NCI-H2171 (cell line): ENCODE measurements at places on chromosomes 2 and 18.

DNA sequence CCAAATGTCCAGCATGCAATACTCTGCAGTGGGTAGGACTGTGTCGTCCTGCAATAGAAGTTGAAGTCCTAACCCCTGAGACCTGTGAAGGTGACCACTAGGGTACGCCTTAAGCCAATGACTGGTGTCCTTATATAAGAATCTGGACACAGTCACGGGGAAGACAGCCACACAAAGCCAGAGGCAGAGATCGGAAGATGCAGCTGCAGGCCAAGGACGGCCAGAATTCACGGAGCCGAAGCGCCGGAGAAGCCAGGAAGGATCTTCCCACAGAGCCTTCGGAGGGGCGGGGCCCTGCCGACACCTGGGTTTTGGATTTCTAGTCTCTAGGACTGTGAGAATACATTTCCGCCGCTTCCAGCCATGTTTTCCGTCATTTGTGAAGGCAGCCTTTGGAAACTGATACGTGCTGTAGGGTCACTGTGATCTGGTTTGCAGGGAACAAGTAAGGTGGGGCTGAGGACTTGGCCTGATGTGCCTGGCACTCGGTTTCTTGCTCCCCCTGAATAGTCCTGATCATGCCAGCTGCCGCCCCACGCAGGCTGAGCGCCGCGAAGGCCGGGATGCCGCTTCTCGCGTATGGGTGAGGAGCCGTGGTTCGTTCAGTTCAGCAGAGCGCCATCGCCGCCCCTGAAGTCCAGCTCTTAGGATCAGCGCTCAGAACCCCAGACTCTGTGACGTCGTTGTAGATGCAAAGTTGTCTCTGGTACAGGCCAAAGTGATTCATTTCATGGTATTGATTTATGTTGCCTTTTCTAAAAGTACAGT, 38.7 kb downstream of the PTGR3 start:
- no peak for DNase-seq

- peak; percentile 78 for DNase-seq
Measured at GRCh38 chr2:44751754-44752479, 189.6 kb upstream of the SIX3 start.

- no peak for DNase-seq
Measured at GRCh38 chr2:240991378-240992263, 6.8 kb upstream of the SNED1 start.

DNA sequence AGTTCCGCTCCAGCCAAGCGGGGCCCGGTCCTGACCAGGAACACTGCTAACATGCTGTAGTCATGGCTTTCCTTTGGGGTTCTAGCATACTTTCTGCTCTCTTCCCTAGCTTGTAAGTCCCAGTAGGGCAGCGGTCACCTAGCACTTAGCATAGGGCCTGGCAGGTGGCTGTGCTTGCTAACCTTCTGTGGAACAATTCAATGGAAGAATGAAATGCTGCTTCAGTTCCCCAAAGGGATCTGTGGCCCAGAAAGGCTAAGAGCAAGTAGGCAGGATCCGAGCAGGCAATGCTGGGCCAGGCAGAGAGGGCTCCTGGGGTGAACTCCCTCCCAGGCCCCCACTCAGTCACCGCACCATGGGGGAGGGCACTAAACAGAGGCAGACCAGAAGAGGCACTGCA, 266.8 kb downstream of the CELF4 start:
- no peak for DNase-seq

- DNase-seq: no peak
Measured at GRCh38 chr18:41456831-41457230, 498.2 kb upstream of the PIK3C3 start.

DNA sequence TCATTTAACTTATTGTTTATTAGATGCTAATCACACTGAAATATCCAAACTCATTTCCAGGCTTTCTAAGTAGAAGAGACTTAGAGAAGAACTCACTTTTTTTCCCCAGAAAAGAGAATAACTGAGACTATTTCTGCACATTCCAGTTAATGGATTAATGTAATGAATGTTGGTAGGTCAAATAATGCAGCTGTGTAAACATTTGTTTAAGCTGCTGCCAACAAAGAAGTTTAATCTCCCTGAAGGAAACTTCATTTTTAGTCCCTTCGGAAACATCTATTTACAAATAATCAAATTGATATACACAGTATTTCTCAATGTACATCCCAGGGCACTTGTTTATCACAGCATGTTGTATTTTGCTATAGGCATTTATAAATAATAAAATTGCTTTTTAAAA, 126.9 kb downstream of the KCNS3 start:
- DNase-seq: no peak

DNA sequence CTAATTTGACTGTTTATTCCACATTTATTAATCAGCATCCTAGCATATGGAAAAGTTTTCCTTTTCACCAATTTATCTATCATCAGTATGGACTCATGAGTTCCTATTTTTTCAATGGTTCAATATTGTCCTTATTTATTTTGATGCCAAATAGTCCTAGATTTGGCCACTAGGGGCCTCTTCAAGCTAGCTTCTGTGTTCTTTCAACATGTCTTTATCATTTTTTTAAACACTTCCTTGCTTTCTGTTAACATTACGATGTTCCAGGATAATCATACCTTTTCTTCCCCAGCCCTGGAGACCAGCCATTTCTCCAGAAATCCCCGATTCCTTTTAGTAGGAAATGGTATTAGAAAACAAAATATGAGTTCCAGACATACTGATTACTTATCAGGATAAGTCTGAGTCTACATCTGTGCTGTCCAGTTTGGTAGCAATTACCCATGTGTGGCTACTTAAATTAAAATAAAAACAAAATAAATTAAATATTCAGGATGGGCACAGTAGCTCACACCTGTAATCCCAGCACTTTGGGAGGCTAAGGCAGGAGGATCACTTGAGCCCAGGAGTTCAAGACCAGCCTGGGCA, 70.6 kb downstream of the RPE start:
- no peak for DNase-seq

DNA sequence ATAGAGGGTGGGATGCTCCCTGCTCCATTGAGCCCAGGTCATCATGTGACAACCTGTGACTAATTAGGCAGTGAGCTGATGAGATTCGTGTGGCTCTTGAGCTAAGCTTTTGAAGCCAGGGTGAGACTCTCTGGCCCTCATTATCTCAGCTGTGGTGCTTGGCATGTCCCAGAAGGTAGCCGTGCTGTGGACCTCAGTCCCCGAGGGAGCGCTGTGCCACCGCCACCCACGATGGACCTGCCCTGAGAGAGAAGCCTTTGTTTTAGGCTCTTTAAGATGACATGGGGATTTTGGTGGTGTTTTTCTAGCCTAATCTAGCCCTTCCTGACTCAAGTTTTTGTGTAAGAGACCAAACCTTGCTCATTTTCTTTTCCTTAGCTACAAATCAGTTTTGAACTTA, 66.4 kb downstream of the NEDD4L start:
- DNase-seq: no peak

DNA sequence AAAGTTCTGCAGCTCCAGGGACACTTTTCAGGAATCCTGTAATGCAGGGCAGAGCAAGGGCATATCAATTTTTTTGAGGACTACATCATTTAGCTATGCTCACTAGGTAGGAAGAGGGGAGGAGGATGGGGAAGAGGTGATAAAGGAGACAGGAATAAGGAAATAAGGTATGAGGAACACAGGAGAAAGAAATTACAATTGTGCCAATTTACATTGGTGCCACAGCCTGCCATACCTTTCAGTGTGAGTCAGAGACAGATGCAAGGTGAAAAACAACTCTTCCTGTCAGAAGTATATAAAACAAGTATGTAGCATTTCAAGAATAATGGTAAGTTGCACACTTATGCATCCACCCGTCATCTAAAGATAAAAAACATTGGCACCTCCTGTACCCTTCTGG, 5.4 kb upstream of the MRPS9 start:
- no peak for DNase-seq

GRCh38 chr2:25054720-25055119, 12.8 kb downstream of the EFR3B start:
- no peak for DNase-seq

DNA sequence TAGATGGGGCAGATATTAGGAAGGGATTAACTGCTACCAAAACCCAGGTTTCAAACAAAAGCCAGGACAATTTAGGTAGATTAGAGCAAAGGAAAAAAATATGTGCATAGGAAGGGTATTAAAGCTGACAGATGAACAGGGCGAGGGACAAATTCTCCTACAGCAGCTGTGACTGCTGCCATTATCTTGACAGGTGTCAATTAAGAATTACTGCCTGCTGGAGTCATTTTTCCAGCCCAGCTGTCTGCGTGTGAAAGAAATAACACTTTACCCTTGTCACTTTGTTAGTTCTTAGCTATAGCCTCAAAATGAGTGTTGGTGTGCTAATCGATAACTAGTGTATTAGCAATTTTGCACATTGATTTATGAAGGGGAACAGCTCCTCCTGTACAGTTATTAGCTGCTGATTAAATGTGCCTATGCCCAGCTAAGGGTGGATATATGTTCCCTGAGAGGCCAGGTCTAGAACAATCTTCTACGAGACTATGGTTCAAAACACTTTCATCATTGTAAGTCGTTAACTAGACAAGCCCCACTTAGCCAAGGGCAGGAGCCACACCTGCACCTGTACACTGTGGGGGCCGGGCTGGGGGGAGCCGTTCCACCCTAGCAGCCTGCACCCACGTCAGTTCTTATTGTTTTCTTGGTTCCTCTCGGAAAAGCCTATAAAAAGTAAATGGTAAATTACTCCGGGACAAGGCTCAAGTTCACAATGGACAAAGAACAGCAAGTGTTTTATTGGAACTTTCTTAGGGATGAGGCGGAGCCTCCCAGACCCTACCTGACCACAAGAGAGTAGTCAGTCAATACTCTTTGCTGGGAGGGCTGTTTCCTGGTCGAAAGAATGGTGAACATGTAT, 7.7 kb downstream of the TSHZ1 start:
- peak; percentile 44 for DNase-seq

DNA sequence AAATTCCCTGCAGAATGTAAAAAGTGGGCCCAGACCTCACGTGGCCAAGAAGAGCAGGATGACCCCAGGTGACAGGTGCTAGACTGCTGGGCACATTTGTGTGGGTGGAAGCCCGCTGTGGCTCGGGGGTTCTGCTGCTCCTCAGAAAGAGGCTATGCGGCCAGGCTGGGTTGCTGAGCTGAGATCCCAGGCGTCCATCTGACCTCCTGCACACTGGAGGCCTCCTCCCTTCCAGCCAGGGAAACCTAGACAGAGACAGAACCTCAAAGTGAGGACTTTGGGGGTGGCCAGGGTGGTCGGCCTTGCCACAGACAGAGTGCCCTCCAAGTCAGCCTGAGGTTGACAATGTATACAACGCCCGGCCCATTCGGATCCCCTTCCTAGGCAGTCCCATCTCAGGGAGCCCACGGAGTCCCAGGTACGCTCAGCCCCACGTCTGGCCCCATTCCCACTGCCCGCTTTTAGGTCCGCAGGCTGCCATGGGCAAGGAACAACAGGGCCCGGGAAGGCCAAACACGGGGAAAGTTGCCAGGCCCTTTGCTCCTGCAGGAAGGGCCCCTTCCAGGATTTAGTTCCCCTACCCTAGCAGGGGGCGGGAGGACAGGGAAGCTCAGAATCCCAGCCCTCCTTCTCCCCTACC, 75.6 kb downstream of the KIAA2012 start:
- DNase-seq: no peak

DNA sequence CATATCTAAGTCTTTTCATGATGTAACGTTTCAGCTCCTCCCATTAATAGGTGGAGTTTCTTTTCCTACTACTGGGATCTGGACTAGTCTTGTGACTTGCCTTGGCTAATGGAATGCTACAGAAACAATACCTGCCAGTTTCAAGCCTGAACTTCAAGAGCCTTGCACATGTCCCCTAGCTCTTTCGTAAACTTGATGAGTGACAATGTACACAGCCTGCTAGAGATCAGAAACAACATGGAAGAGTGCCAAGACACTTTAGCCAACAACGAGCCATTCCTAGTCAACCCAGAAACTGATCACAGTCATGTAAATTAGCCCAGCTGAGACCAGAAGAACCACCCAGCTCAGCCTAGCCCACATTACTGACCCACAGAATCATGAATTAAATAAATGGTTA, 24.8 kb upstream of the STK39 start:
- no peak for DNase-seq

DNA sequence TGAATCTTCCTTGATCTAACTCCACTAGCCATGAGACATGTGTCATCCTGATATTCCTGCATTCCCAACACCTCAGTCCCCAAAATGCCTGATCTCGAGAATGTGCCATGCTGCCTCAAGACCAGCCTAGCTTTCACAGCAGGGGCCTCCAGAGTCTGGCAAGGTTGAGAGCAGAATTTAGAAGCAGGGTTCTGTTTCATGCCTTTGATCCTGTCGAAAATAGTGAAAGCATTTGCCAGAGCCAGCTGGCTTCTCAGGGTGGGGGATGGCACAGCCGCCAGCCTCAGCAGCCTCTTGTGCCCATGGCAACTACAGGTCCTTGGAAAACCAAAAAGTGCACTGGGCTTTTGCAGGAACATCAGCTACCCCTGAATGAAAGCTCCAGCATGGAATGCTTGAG, 143.5 kb downstream of the RTN4 start:
- peak; percentile 50 for DNase-seq

- DNase-seq: no peak
Measured at GRCh38 chr2:42171396-42171980, 2.3 kb downstream of the EML4 start.

GRCh38 chr2:177464549-177464948, 72.0 kb downstream of the AGPS start:
- no peak for DNase-seq

DNA sequence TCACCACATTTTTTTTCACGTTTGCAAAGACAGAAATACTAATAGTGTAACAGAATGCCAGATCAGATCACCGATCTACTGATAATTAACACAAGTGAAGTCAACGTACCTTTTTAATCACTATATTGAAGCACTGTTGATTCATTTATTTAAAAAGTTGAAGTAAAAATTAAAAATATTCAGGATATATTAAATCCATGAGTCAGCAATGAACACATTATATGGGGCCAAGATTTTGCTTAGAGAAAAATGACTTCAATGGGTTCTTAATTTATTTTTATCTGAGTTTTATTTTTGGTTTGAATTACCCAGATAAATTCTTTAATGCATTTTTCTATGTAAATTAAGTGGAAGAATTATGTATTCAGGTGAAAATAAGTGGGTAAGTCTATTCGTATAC, 14.2 kb downstream of the SPHKAP start:
- no peak for DNase-seq
